ENCODE measurements at places on chromosomes 2 and 18.

DNA sequence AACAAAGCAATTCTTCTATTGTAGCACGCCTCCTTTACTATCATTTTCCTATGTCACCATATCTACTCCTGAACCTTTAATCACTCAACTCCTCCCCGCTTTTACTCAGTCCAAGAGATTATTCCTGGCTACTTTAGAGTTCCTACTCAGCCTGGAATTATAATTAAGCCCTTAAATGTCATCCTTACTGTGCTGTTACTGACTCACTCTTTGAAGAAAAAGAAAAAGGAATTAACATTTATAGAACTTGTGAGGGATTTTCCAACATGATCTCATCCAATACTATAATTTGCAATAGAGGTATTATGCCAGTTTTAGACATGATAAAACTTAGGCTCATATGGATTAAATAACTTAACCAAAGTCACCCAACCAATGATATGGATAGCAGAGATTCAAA is 61.7 kb downstream of the CCDC88A start:
- DNase-seq: no peak

- DNase-seq: no peak
Measured at GRCh38 chr2:157245846-157246764, 11.4 kb upstream of the GALNT5 start.

DNA sequence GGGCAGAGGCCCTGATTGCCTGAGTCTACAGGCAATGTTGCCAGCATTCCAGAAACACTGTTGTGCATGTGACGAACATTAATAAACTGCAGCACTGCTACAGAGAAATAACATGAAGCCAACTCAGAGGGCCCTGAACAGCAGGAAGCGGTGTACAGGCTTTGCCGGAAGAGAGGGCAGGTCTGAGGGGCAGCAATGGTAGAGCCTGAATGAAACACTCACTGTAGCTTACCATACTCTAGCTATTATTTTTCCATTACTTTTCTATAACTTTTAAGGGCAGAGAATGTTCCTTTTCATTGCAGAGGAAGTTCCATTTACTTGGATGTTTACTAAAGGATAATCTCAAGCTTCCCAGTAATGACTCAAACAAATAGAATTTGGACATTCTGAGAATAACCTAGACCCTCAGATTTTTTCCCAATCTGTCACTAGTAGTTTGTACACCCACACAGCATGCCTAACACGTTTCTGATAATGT is 150.4 kb downstream of the MTX2 start:
- no peak for DNase-seq

DNA sequence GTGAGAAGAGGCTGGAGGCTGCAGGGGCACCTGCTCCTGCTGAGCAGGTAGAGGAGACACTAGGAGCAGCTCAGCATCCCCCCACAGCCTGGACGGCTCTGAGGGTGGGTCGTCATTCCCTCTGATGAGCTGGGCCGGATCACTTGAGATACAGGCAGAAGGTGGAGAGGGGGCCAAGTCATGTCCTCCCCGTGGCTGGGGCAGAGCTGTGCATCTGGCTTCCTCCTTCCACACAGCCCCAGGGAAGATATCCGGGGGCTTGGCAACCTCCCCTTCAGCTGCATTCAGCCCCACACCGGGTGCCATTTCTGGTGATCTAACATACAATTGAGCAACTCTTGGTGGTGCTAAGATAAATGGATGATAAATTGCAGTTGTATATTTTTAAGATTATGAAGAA is 236.9 kb downstream of the LDLRAD4 start:
- no peak for DNase-seq

DNA sequence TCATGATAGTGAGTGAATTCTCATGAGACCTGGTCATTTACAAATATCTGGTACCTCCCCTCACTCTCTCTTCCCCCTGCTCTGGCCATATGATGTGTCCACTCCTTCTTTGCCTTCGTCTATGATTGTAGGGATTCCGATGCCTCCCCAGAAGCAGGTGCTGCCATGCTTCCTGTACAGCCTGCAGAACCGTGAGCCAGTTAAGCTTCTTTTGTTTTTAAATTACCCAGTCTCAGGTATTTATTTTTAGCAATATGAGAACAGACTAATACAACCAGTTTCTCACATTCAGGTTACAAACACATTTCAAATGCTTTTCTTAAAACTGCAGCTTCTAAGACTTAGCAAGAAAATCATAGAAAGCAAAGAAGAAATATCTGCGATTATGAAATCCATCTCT is 321.2 kb upstream of the CDH7 start:
- DNase-seq: no peak

All from stimulated activated CD4-positive, alpha-beta T cell treated with anti-CD3 and anti-CD28 coated beads, Interleukin-1b, Interleukin-23, amount 100 ng/mL, for 1 hour (primary cell).